IMR-90 (cell line): ENCODE measurements at places on chromosomes 4 and X. TPM values are rescaled to one million over a fixed set of nuclear protein-coding genes. Genes with fewer than 3 reads are reported as not detected.

Gene SNX25
- total RNA-seq, result 28.3 and 30.0 TPM in 2 replicates

Gene CITED1
- under 0.01 and 0.18 TPM in 2 replicates for total RNA-seq

Gene MAGEA8
- total RNA-seq, result not detected in 2 replicates

Gene KCND1
- 0.28 and 0.36 TPM in 2 replicates for total RNA-seq

DNA sequence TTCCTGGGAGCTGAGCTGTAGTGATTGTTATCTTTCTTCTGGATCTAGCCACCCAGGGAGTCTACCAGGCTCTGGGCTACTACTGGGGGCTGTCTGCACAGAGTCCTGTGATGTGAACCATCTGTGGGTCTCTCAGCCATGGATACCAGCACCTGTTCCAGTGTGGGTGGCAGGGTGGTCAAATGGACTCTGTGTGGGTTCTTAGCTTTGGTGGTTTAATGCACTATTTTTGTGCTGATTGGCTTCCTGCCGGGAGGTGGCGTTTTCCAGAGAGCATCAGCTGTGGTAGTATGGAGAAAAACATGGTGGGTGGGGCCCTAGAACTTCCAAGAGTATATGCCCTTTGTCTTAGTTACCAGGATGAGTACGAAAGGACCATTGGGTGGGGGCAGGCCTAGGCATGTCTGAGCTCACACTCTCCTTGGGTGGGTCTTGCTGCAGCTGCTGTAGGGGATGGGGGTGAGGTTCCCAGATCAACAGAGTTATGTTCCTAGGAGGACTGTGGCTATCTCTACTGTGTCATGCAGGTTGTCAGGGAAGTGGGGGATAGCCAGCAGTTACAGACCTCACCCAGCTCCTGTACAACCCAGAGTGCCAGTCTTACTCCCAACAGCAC, 264.8 kb upstream of the LDB2 start:
- DNase-seq, result no peak
- H3K4me1 ChIP-seq, result peaks cover 4% of the 10 kb centered on the region
- no peaks in the 10 kb centered on the region for H3K27me3 ChIP-seq
- H3K27ac ChIP-seq, result no peak overlapping the region

- no peaks in the 10 kb centered on the region for H3K4me1 ChIP-seq
- no peak for DNase-seq
- no peaks in the 10 kb centered on the region for H3K27me3 ChIP-seq
- no peak overlapping the region for H3K4me3 ChIP-seq
- H3K36me3 ChIP-seq, result no peaks in the 10 kb centered on the region
- no peak overlapping the region for H3K27ac ChIP-seq
These were observed 88.8 kb downstream of the DCLK2 start for GRCh38 chr4:150167054-150167453.

DNA sequence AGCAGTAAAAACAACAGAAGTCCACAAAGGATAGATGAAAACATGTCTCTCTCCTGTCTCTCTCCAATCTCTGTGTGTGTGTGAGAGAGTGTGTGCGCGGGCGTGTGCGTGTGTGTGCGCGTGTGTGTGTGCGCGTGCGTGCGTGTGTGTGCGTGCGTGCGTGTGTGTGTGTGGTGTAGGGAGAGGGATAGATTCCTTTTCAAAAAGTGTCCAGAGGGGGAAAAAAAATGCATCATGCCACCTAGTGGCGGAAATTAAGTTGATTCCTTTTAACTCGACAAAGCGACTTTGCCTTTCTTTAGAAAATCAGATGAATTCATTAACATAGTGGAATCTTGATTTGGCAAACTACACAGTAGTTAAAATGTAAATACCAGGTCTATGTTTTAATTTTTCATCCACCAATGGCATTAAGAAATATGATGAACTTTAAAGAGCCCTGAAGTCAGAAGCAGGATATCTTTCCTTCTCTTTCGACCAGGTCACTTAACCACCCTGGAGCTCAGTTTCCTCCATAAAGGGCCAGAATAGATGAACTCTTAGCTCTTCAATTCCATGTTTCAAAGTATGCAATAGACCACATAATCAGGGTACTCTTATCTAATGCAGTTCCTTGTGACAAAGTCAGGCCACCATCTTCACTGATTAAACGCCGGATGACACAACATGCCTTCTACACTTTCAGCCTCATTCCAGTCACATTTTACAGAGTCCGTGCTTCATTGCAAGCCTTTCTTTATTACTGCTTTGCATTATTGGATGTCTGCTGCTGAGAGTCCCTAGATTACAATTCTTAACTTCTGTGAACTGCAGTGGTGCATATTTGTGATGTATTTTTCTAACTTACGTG, 162.8 kb downstream of the FBXO8 start:
- H3K4me1 ChIP-seq, result no peaks in the 10 kb centered on the region
- peak overlapping the region; percentile 54 for H3K4me3 ChIP-seq
- H3K36me3 ChIP-seq, result no peaks in the 10 kb centered on the region
- H3K27me3 ChIP-seq, result no peaks in the 10 kb centered on the region; the same call in 1 of the 2 replicates
- DNase-seq, result peak; percentile 72
- H3K27ac ChIP-seq, result no peak overlapping the region
